T-helper 2 cell treated with Interferon-gamma antibody and Interleukin-4, amounts not matched to agents 5 μg/mL and 100 μg/mL, for 36 hours (primary cell): ENCODE measurements at places on chromosomes 16 and 17.

DNA sequence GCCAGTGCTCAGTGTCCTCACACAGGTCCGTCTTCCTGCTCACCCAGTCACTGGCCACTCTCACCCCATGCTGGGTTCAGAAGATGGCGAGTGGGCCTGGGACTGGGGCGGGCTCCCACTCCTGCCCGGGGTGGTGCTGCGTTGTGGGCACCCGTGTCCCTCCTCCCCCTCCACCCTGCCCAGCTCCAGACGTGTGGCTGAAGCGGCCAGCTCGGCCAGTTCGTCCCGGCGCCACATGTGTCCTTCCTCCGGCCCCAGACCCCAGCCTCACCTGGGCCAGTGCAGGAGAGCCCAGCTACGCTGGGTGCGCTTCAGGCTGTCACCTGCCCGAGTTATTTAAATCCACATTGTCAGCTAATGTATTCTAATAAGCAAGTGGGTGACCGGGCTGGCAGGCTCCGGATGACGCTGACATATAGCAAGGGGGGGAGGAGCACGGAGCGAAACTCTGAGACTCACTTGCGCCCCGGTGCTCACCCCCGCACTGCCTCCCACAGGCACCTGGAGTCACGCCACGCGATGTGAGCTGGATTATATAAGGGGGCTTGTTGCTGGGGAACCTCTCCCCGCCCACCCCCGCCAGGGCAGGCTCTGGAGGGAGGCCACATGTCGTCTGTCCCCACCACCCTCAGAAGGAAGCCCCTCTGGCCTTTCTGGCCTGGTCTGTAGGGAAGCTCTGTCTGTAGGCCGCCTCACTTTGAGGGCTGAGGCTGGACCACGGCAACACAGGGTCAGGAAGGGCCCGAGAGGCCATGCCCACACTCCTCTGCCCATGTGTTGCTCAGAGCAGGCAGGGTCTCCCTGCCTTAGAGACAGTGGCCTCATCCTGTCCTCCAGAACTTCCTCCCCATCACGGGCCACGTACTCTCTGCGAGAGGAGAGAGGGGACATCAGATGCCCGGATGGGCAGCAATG, 7.1 kb upstream of the BAIAP2 start:
- no peak for DNase-seq

DNA sequence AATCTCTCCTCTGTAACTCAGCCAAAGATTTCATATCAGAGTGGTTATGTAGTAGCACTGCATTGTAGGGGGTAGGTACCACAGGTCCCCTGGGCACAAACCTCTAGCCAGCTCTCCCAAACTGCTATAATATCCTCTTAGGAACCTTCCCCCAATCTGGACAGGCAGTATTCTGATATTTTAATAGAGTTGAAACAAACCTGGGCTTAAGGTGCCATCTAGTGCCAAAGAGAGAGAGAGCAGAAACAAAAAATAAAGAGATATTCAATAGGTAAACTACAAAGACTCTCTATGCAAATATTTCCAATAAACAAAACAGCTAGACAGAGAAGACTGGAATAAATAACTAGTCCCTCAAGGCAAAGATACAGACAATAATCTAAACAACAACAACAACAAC, 1070.0 kb downstream of the CDH11 start:
- no peak for DNase-seq

GRCh38 chr16:11098601-11099390, 154.4 kb downstream of the CLEC16A start:
- DNase-seq = no peak

DNA sequence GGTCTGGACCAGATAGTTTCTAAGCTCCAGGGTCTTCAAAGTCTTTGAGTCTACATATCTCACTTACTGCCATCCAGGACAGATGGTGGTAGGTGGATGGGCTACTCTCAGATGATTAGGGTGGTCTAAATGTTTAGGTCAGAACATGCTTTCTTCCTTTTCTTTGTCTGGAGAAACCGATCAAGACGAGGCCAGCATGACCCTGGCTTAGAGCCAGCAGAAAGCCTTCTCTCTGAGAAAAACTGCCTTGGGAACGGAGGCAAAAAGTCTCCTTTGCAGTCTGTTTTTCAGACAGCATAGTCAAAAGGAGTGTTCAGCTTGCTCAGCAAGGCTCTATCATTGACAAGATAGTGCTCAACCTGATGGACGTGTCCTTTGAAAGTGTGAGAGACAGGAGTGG, 48.8 kb downstream of the SPACA3 start:
- DNase-seq = no peak

DNA sequence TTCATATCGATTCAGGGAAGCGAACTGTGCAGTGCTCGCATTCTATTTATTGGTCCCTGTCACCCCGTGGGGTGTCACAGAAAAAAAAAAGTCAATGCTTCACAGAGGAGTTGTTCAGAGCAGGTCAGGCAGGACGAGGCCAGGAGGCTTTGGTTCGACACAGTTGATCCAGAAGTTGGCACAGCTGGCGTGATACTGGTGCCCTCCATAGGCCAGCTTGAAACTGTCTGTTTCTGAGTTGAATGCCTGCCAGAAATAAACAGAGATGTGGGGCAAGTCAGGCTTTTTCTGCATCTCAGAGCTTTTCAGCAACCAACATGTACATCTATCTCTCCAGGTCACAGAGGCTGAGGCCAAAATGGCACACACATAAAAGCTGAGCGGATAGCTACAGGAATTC, 29.1 kb downstream of the DUSP14 start:
- no peak for DNase-seq

DNA sequence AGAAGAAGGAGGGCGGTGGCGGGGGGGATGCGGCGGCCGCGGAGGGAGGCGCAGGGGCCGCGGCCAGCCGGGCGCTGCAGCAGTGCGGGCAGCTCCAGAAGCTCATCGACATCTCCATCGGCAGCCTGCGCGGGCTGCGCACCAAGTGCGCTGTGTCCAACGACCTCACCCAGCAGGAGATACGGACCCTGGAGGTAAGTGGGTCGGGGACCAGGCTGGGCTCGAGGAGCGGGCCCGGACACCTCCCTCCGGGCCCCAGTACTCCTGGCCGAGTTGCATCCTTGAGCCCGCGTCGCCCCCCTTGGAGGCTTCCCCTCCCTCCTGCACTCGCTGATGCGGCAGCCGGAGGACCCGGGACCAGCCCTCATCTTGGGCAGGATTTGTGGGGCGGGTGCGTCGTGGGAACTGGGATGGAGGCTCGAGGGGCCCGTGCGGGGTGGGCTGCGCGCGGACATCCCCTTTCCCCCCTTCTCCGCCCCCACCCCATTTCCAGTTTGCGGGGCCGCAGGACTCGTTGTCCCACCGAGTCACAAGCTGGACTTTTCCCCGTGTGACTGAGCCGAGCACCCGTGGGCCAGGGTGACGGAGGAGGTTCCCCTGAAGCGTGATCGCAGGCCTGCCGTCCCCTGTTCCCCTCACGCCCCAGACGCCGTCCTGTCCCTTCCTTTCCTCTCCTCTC, 572 bp downstream of the KSR1 start:
- DNase-seq = no peak

GRCh38 chr17:74567397-74567796, at the start of gene CD300H:
Gene CD300H, minus strand, starts transcription at chr17:74567509.
- DNase-seq = no peak

- no peak for DNase-seq
These were observed 3.6 kb downstream of the COG1 start for GRCh38 chr17:73196500-73196899.

DNA sequence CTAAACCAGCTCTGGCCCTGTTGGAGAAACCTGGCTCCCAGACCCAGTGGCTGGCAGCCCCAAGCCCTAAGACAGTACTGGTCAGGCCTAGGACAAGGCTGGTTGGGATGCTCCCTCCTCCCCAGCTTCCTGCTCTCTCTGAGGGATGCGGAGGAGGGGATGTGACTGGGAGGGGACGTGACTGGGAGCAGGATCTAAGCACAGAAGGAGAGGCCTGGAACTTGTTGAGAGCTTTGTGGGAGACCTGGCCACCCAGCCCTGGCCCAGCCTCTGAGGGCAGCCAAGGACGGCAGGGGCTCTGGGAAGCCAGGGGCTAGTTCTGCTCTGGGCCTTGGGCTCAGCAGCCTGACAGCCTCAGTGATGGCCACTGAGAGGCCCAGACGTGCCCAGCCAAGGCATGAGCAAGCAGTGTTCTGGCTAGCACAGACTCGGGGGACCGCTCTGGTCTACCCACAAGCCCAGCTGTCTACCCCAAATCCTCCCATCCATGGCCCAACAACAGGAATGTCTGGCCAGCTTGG, 22.8 kb downstream of the ATP6V0D1 start:
- DNase-seq = no peak

DNA sequence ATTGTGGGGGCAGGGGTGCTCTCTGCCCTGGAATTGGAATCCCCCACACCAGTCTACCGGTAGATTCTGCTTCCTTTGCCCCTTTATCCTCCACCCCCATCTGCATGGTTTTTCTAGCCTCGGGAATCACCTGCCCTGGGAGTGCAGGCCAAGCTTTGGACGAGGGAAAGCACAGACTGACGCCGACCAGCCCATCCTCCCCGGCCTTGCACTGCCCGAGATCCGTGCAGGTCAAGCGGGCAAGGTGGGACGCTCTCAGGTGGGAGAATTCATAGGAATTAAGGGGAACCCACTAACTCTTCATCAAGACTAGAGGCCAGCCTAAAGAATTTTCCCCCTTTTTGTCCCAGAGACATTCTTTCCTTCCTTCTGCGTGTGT, 9.9 kb upstream of the HOXB13 start:
- DNase-seq = no peak

GRCh38 chr17:57594767-57595166, 150.3 kb downstream of the CCDC182 start:
- no peak for DNase-seq

GRCh38 chr17:10738521-10739258, 8.9 kb upstream of the TMEM220 start:
- no peak for DNase-seq

DNA sequence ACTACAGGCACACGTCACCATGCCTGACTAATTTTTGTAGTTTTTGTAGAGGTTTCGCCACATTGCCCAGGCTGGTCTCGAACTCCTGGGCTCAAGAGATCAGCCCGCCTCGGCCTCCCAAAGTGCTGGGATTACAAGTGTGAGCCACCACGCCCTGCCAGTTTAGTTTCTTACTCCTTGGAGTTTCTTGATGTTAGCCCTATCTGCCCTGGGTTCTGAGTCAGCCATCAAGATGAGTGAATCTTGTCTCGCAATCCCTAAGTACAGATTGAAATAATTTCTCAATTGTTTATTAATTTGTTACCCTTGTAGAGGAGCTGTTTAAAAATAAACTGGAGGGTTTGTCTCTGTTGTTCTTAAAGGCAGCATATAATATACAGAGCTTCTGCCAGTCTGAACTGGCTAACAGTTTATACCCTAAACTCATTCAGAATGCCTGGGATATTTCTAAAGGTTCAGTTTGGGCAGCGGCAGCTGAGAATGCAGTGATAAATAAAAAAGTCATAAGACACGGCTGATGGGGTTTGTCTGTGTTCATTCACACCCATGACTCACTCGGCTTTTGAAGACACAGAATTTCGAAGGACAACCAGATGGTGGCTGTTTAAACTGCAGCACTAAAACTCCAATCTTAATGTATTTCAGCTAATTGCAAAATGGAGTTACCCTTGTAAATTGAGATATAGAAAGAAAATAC, 39.6 kb downstream of the GPRC5B start:
- DNase-seq = no peak

GRCh38 chr16:83215406-83216001, 588.7 kb downstream of the CDH13 start:
- peak; percentile 10 for DNase-seq

DNA sequence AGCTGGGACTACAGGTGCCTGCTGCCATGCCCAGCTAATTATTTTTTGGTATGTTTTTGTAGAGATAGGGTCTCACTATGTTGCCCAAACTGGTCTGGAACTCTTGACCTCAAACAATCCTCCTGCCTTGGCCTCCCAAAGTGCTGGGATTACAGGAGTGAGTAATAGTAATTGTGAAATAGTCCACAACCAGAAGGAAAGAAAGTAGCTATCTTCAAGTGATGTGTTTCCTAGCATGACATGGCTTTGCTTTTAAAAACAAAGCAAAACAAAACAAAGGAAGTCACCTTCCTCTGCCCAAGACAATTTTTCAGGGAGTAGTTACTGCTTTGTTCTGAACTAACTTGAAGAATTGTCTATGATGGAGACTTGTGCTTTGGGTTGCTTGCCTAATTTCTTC, 27.0 kb downstream of the ATP6V0A1 start:
- DNase-seq = no peak

GRCh38 chr16:73021866-73022495, 25.9 kb downstream of the ZFHX3 start:
- no peak for DNase-seq

GRCh38 chr16:77873066-77873465, 84.7 kb downstream of the VAT1L start:
- no peak for DNase-seq
